ENCODE measurements at places on chromosomes 2 and 18. TPM values are rescaled to one million over a fixed set of nuclear protein-coding genes. Genes with fewer than 3 reads are reported as not detected.

The FAM110C gene
- 7.7 TPM for total RNA-seq

- DNase-seq = no peak
Observed at GRCh38 chr2:108436976-108437375, 12.0 kb upstream of the GCC2 start.

The FOXD4L1 gene
- 0.09 TPM for total RNA-seq

The RNU2-63P gene
- 5.2 TPM for total RNA-seq

DNA sequence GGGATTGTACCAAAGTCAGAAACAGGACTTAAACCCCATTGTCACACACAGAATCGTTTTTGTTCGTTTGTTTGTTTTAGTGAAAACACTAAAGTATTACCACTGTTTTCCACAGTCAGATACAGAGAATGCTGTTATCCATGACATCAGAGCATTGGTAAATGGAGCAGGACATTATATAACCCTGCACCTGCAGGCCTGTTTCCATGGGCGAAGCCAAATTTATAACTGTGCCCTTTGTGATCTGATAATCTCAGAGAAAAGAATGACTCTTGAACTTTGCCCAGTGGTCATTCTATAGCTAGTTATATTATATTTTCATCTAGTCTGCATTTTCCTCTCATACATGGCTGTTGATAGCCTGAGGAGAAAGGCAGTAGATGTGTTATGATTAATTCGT, 217.6 kb downstream of the TMEM182 start:
- DNase-seq = no peak

- peak; percentile 76 for DNase-seq
Observed at GRCh38 chr2:84855731-84856130, 25.2 kb downstream of the TRABD2A start.

- DNase-seq = no peak
Observed at GRCh38 chr2:159187106-159187505, 99.4 kb downstream of the WDSUB1 start.

- DNase-seq = no peak
Observed at GRCh38 chr18:1048032-1048431, 143.4 kb downstream of the ADCYAP1 start.

DNA sequence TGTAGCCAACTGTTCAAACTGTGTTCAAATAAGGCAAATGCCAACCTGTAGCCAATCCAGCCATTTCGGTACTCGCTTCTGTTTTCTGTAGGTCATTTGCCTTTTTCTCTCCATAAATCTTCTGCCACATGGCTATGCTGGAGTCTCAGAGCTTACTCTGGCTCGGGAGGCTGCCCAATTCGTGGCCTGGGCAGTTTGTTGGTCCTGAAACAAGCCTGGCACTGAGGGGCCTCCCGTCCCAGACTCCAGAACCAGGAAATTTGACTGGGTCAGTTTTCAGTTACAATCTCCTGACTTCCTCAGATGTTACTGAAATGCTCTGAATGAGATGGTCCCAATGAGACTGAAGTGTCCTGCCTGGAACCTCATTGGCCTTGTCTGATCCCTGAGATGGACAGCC, 120.8 kb upstream of the NPAS2 start:
- no peak for DNase-seq

GRCh38 chr2:24613154-24613814, 122.2 kb downstream of the NCOA1 start:
- peak; percentile 46 for DNase-seq

DNA sequence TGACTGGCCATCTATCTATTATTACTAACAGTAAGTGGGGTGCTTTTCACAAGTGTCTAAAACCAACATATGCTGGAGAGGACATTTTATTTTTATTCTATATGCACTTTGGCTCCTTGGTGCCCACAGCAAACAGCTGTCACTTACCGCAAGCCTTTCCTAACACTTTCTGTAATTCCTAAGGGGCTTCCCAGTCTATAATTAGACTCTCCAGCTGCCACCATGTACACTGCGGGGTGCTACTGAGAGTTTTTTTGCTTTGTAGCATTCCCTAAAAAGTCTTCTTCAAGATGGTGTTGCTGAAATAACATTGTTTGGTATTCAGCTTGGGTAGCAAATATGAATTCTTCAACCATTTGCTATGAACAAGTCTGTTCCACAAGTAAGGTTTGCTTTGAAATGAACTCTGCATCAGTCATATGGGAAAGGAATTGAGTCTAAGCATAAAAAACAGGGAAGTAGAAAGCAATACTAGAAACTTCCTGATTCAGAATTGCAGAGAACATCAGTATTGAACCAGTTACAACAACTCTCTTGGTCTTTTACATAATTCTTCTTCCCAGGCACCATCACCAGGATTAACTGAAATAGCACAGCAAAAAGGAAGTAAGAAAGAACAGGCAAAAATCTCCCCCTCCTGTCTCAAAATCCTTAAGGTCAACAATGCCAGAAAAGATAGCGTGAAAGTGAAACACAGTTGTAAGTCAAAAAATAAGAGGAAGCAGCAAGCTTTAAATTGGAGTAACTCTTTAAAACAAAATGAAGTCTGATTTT, 28.6 kb downstream of the EPB41L3 start:
- DNase-seq = no peak

- no peak for DNase-seq
Observed at GRCh38 chr2:181895818-181896217, 4.3 kb downstream of the ITPRID2 start.

DNA sequence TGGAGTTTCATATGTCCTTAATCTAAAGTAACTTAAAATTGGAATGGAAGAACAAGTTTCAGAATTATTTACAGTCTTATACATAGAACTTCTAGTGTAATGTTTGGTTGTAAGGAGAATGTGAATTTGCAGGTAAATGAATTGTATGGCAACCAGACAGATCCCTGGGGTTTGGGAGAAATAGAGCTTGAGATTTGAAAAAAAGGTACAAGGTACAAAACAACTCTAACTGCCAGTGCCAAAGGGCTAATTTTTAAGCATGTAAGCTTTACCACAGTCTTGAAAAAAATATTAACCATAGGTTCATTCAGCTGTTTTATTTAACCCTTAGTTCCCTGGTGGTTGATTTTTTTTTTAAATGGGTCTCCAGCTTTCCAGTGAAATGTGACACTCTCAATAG, 103.3 kb downstream of the ICA1L start:
- DNase-seq = no peak

DNA sequence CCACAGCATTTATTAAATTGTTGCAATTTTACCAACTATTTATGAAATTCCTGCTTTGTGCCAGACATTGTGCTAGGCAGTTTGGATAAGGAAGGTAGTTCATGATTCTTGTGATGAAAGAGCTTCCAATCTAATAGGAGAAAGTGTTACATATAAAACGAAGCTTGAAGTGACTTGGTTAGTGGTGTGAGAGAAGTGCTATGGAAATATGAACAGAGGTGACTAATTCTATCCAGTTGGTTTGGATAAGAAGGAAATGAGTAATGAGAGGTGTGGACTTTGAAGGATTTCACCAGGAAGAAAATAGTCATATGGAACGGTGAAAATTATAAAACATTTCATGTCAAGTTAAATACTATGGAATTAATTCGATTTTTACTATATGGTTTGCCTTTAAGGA, 48.6 kb downstream of the EML6 start:
- DNase-seq = no peak

GRCh38 chr2:227099340-227099739, 64.7 kb downstream of the COL4A4 start:
- no peak for DNase-seq

- DNase-seq = no peak
Observed at GRCh38 chr2:239443666-239444567, 43.1 kb upstream of the HDAC4 start.

DNA sequence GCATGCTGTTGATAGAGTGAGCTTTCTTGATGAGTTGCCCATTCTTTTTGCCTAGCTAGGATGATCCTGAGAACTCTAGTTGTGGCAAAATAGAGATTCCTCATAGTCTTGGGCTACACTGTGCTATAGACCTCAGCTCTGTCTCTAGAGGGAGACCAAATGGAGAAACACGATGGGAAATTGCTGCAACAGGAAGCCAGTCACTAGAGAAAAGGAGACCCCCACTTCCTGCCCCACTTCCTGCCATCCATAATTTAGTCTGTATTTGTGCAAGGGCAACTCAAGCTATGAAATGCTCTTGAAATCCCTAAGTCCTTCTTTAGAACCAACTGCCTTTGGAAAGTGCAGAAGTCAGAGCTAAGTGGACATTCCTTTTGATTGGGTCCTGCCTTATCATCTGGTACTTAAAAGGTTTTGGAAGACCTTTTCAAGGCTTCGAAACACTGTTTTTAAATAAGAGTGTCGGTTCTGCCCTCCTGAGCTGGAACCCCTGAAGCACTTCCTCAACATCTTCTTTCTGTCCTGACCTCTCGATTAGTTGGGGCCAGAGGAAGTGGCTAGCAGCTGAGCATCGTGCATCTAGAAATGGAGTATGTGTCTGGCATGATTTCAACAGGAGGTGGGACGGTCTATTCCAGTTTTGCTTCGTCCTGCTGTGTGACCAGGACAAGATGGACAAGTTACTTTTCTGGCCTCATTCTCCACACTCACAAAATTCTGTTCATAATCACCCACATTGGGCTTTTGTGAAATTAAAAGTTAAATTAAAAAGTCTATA, 8.6 kb upstream of the KCNE4 start:
- no peak for DNase-seq

- DNase-seq = no peak
Observed at GRCh38 chr2:159251296-159252173, 35.0 kb downstream of the WDSUB1 start.

DNA sequence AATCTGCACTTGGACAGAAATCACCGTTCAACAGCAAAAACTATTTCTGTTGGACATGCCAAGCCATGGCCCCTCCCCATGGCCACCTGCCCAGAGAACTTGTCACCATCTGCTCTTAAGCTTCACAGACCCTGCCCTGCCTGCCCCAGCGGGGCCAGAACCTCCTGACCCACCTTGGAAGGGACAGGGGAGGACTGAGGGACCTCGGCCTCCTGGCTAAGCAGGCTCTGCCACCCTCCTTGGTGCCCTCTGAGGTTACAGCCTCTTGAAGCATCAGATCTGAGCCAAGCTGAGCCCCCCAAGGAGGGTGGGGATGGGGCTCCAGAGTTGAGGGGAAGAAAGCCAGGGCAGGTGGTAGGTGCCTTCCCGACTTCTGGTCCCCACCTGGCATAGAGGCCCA, 6.5 kb downstream of the TEX261 start:
- no peak for DNase-seq

DNA sequence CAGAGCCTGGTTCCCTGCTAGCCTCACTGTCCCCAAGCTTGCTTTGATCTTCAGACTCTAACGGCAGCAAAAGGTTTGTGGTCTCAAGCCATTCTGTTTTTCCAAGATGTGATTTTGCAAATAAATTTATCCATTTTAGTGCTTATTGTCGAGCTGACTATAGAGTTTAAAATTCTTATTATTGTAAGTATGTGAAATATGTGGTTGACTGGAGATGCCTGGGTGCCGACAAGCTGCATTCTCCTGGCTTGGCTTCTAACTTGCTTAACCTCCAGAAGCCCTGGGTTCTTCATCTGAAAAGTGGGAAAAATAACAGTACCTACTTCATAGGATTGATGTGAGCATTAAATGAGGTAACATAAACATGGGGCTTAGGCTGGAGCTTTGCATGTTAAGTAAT, 9.9 kb upstream of the EDAR start:
- no peak for DNase-seq

Measured in WTC11 (cell line).